ENCODE measurements at places on chromosomes 4 and X.

GRCh38 chr4:78002260-78002659 lies 54.9 kb upstream of the FRAS1 start:
- no peak for DNase-seq

GRCh38 chr4:75634951-75635350 lies 4.6 kb upstream of the CDKL2 start:
- DNase-seq, result no peak

- no peak for DNase-seq
Observed at GRCh38 chr4:105637408-105638176, 70.9 kb downstream of the INTS12 start.

DNA sequence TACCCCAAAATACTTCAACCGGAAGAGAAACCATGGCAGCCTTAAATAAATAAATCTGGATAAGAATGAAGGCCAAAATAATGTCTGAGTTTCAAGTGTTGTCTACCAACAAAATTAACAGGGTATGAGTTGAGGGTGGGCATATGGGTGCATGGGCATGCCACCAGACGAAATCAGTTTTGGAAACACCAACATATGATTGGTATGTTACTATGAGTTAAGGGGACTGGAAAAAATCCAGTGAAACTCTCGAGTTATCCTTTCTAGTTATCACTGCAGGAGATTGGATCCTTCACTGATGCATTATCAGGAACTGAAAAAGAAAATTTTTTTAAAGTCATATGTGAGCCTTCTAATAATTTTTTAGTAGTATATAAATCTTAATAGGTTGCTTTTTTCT lies 32.4 kb downstream of the NOCT start:
- DNase-seq, result no peak

DNA sequence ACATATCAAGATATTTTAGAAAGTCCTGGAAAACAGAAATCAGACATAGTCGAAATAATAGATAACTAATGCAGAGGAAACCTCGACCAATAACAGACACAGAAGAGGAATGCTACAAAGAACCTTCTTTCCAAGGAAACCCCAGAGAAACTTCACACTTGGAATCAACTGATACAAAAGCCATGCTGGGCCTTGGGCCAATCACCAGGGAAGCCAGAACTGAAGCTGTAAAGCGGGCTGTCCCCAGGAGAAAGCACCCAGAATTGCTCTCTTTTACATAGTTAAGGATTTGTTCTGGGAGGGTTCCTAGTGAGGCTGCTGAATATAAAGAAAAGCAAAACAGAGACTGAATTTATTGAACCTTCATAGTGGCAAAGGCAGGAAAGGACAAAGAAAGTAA lies 100.5 kb downstream of the PRDM5 start:
- DNase-seq, result no peak

GRCh38 chrX:96835660-96836289 lies 47.9 kb upstream of the RPA4 start:
- no peak for DNase-seq

DNA sequence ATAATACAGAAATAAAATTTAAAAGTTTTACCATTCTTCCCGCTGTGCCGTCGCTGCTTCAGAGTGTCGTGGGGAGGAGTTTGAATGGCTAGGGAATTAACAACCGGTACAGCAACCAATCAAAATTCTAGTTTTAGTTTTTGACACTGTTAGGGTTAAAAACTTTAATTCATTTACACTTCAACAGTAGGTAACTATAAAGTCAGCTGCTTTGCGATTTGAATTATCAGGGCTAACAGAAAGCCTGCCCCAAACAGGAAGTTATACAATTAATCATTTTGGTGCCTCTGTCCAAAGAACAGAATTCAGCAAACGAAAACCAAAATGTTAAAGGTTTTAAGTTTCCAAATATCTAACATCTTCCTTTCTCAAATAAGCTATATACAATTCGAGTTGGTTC lies 2.3 kb downstream of the HNRNPD start:
- no peak for DNase-seq

DNA sequence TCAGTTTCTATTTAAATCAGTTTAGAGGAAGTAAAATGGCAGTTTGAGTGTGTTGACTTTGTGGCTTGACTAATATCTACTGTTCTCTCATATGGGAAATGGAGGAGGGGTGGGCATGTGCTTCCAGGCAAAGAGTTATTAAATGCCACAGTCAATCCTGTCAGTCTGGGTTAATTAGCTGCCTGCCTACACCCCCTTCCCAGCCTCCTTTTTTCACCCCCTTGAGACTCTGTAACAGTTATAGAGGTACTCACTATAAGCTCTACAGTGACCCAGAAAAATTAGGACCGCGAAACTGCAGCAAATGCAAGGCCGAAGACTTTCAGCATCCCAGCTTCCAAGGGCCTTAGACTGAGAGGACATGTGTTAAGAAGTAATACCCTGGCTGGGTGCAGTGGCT lies 165.2 kb downstream of the CORIN start:
- DNase-seq, result no peak

DNA sequence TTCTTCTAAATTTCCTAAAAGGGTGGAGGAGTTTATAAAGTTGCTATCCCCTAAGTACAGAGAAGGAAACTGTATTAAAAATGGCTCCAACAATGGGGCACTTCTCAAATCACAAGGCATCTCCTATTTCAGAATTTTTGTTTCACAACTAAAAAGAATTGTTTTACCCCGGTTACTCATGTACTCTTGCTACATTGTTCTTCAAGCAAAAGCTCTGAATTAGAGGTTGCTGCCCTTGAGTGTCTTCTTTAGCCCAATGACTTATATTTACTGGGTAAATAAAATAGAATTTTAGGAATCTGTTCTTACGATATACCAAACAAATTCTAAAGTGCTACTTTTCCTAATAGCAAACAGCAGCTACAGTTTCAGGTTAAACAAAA lies 67.5 kb downstream of the PPEF2 start:
- DNase-seq, result no peak

- DNase-seq, result peak; percentile 9
Observed at GRCh38 chr4:36285784-36286480, 4.5 kb downstream of the DTHD1 start.

- DNase-seq, result no peak
Observed at GRCh38 chr4:148196164-148196563, 246.1 kb downstream of the NR3C2 start.

GRCh38 chr4:70984589-70984988 lies 8.9 kb upstream of the DCK start:
- no peak for DNase-seq

DNA sequence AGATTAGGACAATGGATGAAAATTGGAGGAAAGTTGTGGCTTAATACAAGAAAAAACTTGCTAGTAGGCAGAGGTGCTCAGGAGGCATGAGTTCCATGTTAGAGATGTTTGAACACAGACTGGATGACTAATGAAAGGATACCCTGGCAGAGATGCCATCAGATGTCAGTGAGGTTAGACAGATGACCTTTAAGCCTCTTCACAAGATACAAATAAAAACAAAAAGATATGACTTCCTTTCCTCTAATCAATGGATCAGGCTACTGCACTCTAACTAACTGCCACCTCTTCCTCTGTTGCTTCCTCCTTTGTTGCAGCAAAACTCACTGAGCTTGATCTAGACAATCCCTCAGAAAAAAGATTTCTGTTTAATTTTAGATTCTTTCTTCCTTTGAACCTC lies 14.7 kb downstream of the STAP1 start:
- no peak for DNase-seq
